ENCODE measurements at places on chromosomes 7 and 10.

- no peak for DNase-seq
These were observed 171.1 kb downstream of the GRM3 start for GRCh38 chr7:86814661-86815379.

GRCh38 chr7:47186316-47186715 is 395.6 kb downstream of the TNS3 start:
- DNase-seq: no peak

DNA sequence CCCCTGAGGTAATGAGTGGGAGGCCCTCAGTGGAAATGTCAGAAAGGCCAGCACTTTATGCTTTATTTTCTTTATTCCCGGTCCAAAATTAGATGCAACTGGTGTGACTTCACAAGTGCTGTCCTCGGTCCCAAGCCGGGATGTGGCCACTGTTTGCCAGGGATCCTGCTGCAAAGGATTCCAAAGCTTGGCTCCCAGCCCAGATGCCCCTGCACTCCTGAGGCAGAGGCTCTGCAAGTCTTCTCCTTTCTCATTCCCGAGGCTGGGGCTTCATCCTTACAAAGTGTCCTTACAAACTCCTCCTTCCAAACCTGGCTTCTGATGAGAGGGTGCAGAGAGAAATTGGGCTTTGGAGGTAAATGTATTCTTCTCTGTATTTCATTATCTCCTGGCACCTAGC is 544.3 kb upstream of the DPP6 start:
- DNase-seq: no peak

- no peak for DNase-seq
These were observed 23.4 kb downstream of the CAMK2G start for GRCh38 chr10:73850863-73851461.

DNA sequence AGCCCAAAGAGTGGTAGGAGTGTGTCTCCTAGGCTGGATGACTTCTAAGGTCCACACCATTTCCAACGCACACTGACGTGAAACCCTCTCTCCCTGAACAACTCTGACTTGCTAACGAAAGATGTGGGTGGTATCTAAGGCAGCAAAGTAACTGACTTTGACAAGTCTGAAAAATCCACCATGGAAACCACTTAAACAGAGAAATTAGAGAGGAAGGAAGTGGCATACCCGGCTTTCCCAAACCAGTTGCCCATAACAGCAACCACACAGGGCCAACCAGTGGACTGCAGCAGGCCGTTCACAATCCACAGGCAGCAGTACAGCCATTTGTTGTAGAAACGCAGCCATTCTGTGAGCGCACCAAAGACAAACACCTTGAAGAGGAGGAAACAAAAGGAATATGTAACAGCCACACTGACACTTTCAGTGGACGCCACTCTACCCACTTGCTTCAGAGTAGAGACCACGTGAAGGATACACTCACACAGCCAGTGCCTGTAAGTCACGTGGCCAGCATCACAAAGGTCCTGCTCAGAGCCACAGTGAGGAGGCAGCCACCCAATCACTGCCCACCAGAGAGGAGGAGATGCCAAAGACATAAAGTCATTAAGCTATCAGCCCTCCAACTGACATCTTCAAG is 39.8 kb downstream of the SLC37A3 start:
- no peak for DNase-seq

GRCh38 chr10:101267776-101268175 is 38.5 kb upstream of the LBX1 start:
- no peak for DNase-seq

- no peak for DNase-seq
These were observed 207.5 kb downstream of the PAXIP1 start for GRCh38 chr7:154795437-154795836.

DNA sequence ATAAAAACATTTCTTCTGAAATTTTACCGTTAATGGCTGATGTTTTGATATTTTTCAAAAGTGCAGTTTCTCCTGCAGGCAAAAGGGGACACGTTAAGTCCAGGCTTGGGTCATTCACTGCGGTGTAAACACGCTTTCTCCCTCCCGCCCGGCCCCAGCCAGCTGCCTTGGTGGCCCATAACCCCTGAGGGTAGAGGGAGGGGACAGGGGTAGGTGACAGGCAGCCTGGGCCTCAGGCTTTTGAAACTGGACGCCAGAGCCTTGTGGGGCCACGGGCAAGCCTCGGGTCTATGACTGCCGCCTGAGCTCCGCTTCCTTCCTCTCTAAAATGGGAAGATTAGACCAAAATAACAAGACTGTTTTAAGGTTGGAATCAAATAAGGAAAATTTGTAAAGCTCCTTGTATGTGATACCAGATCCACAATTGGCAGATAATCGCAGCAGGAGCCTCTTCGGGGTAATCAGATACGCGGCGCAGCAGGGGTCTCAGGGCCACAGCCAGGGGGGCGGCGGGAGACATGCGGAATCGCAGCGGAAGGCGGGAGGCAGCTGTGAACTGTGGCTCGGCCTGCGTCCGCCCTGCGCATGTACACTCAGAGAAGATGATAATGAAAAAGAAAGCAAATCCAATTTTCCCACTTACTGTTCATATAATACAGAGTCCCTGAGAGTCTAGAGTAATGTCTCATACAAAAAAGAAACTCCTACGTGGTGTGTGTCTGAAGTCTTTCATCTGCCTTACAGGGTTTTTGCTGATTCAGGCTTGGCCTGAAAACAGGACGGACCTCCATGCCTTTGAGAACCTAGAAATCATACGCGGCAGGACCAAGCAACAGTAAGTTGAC is 138.3 kb downstream of the EGFR start:
- DNase-seq: peak; percentile 60
